T-helper 2 cell (primary cell): ENCODE measurements at places on chromosomes 2 and 18.

GRCh38 chr18:6376433-6377229 lies 38.1 kb downstream of the L3MBTL4 start:
- no peak for DNase-seq

DNA sequence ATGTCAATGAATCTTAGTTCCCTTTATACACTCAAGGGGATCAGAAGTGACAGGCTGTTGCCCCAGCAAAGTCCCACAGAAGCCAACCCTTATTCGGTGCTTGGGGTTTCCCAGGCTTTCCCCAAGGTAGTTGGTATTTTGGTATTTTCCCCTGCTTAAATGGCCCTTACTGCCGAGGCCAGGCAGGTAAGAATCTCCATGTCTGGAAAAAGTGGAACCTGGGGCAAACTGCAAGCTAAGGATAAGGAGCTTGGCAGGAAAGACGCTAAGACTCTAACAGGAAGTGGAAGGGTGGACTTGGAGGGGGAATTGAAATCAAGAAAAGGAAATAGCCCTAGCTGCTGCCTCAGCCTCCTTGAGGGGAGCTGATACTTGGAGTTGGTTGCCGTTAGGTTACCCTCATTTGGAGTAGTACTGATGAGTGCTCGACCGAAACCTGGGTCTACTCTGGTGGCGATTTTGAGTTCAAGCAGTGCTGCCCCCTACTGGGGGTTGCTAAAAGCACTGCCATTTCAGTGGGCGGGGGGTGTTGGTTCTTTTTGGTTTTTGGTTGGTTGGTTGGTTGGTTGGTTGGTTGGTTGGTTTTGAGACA lies 3.3 kb upstream of the GPBAR1 start:
- DNase-seq: peak; percentile 56

DNA sequence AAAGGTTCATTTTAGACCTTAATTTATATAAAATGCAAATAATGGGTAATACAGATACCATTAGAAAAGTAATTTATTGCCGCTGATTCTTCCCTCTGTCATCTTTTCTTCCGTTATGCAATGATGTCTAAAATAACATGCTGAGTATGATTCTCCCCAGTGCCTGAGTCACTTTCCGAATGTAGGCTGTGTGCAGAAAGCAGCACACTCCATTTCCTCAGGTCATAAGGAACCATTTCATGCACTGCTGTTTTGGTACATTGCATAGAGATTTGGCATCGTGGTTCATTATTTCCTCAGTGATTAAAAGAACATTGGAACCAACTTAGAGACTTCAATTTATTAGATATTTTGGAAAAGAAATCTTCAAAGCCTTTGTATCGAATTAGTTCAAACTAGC lies 173.5 kb downstream of the CDH2 start:
- no peak for DNase-seq

DNA sequence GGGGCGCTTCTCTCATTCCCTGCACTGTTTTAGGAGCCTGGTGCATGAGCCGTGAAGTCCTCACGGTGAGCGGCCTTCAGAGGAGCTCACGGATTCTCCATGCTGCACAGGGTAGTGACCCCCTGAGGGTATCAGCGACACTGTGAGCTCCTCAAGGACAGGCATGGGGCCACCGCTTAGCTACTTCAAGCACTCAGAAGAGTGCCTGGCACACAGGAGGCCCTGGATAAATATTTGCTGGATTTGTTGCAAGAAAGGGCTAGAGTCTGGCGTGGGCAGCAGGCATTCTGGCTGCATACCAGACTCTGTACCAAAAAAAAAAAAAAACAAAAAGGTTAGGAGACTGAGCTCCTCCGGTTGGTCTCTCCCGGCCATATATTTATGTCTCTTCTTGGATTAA lies 5.7 kb upstream of the MBP start:
- no peak for DNase-seq

- peak; percentile 7 for DNase-seq
Measured at GRCh38 chr2:30708491-30709290, 98.6 kb downstream of the CAPN13 start.

GRCh38 chr2:106358521-106358920 lies 109.7 kb downstream of the RGPD3 start:
- DNase-seq: no peak

GRCh38 chr2:54867457-54867856 lies 144.0 kb downstream of the EML6 start:
- no peak for DNase-seq

GRCh38 chr2:239830121-239831000 lies 194.8 kb downstream of the NDUFA10 start:
- no peak for DNase-seq

DNA sequence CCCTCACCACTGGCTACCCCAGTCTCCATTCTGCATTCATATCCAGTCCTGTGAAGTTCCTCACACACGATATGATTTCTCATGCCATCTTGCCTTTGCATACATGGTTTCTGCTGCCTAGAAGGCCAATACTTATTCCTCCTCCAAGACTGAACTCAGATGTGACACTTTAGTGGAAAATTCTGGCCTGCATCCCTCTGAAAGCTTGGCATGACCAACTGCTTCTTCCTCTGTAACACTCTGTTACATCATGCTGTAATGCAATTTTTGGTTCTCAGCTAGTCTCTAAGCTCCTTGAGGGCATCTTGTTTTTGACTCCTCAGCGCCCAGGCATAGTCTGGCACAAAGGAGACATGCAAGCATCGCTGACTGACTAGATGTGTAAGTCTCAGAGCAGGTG lies 12.6 kb downstream of the FAM161A start:
- no peak for DNase-seq

DNA sequence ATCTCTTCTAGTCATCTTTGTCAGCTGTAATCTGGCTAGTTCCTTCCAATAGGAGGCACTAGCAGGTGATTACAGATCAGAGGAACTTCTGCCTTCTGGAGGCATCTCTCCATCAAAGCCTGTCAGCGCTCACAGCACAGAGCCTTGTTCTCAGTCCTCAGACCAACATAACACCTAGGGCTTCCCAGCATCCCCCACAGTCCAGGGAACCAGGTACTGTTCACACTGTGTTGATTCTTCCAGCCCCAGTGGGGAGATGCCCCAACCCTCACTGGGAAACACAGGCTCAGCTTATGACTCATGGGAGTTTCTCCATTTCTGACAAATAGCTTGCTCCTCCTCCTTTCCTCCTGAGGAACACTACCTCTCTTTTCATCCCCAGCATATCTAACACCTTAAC lies 601.7 kb downstream of the CBLN2 start:
- DNase-seq: no peak

- DNase-seq: no peak
Measured at GRCh38 chr2:102801858-102802699, 40.2 kb downstream of the TMEM182 start.

GRCh38 chr2:239370403-239370802 lies 30.4 kb downstream of the HDAC4 start:
- DNase-seq: no peak

GRCh38 chr2:203501873-203502272 lies 33.2 kb downstream of the RAPH1 start:
- DNase-seq: no peak

GRCh38 chr18:49018554-49019445 lies 68.0 kb upstream of the SMAD7 start:
- DNase-seq: no peak

DNA sequence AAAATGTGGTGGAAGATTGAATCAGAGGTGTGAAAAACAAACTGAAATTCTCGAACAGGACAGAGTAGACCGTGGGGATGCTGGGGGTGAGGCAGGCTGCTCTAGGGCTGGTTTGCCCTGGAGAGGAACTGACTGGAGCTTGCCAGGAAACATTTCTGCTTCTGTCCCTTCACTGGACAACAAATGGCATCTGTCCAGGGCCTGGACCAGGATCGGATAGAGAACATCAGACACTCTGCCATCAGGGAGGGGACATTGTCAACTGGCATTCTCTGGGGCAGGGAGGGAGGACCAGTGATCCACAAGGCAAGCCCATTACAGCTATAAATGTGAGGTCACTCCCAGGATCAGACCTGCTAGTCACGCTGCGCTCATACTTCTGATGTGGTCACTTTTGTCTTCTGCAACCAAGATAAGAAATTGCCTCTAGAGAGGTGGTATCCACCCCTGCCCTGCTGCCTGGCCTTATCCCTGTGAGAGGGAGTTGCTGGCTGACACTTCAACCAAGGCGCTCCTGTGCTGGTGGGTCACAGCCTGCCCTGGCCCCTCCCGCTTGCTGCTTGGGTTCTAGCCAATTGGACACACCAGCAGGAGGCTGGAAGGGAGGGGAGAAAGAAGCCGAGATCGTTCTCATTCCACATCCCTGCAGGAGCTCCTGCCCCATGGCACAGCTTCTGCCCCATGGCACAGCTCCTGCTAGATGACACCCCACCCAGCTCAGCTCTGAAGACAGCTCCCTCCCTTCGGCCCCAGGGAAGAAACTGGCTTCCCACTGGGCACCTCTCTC lies 8.7 kb downstream of the NPPC start:
- DNase-seq: no peak

DNA sequence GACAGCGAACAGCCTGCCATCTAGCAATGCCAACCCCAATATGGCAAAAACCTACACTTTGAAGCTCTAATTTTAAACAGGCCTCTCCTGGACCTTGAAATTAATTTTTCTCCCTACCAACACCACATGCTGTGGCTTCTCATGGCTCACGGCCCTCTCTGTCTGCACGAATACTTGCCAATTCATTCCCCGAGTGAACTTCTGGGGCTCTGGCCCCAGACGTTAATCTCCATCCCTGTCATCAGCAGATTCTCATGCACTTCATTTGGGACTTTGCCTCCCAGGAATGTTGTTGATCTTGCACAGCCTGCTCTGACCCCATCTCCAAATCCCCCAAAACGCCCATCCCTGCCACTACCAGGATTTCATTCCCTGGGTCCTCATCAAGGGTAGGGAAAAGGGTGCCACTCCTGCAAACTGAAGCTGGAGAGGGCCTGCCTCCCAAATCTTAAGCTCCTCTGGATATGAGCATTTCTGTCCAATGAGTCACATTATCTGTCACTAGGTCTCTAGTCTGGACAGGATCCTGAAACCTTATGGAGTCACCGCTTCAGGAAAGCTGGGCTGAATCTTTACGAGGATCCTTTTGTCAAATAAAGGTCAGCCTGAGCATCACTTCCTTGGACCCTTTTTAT lies 10.4 kb downstream of the FIGLA start:
- no peak for DNase-seq

- DNase-seq: no peak
Measured at GRCh38 chr2:116513991-116514390, 1300.5 kb upstream of the DDX18 start.

- peak; percentile 53 for DNase-seq
Measured at GRCh38 chr2:54559593-54560145, 103.5 kb downstream of the SPTBN1 start.

- DNase-seq: no peak
Measured at GRCh38 chr2:60556576-60557485, 3.4 kb upstream of the BCL11A start.

- DNase-seq: no peak
Measured at GRCh38 chr2:182594286-182594685, 121.8 kb upstream of the DNAJC10 start.
